GM23338 (cell line): ENCODE measurements at places on chromosomes 2 and 18. TPM values are rescaled to one million over a fixed set of nuclear protein-coding genes. Genes with fewer than 3 reads are reported as not detected.

Gene DCTN1
- total RNA-seq = 131 and 145 TPM in 2 replicates

Gene VWC2L
- not detected in 2 replicates for total RNA-seq

Gene ANKRD62
- not detected in 2 replicates for total RNA-seq

DNA sequence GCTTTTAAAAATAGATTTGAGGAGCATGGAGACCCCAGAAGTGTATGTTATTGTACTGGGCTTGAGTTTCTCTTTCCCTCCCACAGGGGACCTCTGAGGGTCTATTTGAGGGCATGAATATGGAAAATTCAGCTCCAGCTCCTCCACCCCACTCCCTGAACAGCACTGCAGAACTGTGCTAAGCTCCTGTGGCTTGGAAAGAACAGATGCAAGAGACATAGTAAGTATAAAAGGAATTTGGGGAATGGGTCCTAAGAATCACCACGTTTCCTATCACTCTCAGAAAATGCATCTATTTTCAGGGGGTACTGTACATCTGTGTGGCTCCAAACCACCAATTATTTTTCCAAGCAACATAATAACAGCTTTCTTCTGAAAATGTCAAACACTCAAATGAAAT lies 416.1 kb downstream of the ZNF521 start:
- no peak overlapping the region for H3K4me3 ChIP-seq
- DNase-seq = no peak
- peaks cover 10% of the 10 kb centered on the region for H3K4me1 ChIP-seq
- H3K27me3 ChIP-seq = no peaks in the 10 kb centered on the region

- H3K27ac ChIP-seq = no peak overlapping the region
- H3K4me1 ChIP-seq = peaks cover 11% of the 10 kb centered on the region
- DNase-seq = peak; percentile 82
- H3K27me3 ChIP-seq = no peaks in the 10 kb centered on the region
- no peak overlapping the region for H3K4me3 ChIP-seq
- no peaks in the 10 kb centered on the region for H3K36me3 ChIP-seq
Measured at GRCh38 chr2:157497638-157498314, 53.9 kb upstream of the CYTIP start.

DNA sequence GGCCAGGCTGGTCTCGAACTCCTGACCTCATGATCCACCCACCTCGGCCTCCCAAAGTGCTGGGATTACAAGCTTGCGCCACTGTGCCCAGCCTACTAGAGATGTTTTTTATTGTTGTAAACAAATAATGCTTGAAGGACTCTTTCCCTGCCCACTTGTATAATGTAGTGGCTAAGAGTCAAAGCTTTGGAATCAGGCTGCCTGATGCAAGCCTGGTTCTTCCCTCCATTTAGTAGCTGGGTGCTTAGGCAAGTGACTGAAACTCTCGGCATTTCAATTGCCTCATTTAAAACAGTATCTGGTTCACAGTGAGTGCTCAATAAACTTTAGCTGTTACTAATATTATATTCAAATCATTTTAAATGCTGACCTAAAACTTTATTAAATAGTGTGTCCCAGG lies 264.0 kb upstream of the FBXO11 start:
- H3K4me1 ChIP-seq = no peaks in the 10 kb centered on the region
- H3K27ac ChIP-seq = no peak overlapping the region
- H3K36me3 ChIP-seq = no peaks in the 10 kb centered on the region
- no peak for DNase-seq
- H3K27me3 ChIP-seq = no peaks in the 10 kb centered on the region

DNA sequence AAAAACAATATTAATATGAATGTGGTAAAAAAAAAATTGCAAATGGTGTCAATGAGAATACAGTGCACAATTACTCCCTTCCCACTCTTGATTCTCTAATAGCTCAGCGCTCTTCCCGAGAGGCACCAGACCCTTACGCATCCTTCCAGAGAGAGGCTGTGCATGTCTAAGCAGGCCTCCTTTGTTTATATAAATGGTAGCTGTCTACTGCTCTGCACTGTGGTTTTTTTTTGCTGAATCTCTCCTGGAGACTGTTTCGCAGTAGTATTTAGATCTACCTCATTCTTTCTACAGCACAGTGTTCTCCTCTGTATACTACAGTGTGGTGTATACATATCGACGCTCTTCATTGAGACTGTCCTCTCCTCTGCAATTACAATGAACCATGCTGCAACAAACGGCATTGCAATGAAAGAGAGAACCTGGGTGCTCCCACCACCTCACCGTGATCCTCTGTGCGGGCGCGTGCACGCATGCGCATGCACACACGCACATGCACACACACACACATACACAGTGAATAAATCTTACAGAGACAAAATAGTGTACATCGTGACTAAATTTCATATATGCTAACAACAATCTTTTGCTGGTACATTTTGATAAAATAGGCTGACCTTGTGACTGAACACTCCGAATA lies 19.4 kb downstream of the SEPTIN10 start:
- no peaks in the 10 kb centered on the region for H3K36me3 ChIP-seq
- H3K27me3 ChIP-seq = no peaks in the 10 kb centered on the region
- DNase-seq = no peak
- H3K27ac ChIP-seq = no peak overlapping the region

DNA sequence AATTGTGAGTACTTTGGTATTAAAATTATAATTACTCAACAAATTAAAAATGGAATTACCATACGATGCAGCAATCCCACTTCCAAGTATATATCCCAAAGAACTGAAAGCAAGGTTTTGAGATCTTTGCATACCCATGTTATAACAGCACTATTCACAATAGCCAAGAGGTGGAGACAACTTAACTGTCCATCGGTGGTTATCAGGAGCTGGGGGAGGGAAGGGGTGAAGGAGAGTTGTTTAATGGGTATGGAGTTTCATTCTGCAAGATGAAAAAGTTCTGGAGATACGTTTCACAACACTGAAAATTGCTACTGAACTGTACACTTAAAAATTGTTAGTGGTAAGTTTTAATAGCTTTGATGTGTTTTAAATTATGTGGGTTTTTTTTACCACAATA lies 25.7 kb downstream of the RAB10 start:
- no peak for DNase-seq
- no peak overlapping the region for H3K27ac ChIP-seq
- no peaks in the 10 kb centered on the region; the same call in 1 of the 2 replicates for H3K4me1 ChIP-seq
- no peak overlapping the region for H3K4me3 ChIP-seq
- no peaks in the 10 kb centered on the region for H3K27me3 ChIP-seq
- 0 out of 2 replicates have a peak, but pooled peaks cover 4% of the 10 kb centered on the region for H3K36me3 ChIP-seq

- H3K27ac ChIP-seq = no peak overlapping the region
- H3K4me3 ChIP-seq = no peak overlapping the region
Measured at GRCh38 chr2:240369801-240370585, 65.5 kb upstream of the GPC1 start.

- DNase-seq = no peak
- H3K4me3 ChIP-seq = no peak overlapping the region
- no peaks in the 10 kb centered on the region for H3K4me1 ChIP-seq
- H3K27ac ChIP-seq = no peak overlapping the region
- H3K27me3 ChIP-seq = no peaks in the 10 kb centered on the region
Measured at GRCh38 chr2:53913721-53914120, 54.0 kb upstream of the GPR75 start.

DNA sequence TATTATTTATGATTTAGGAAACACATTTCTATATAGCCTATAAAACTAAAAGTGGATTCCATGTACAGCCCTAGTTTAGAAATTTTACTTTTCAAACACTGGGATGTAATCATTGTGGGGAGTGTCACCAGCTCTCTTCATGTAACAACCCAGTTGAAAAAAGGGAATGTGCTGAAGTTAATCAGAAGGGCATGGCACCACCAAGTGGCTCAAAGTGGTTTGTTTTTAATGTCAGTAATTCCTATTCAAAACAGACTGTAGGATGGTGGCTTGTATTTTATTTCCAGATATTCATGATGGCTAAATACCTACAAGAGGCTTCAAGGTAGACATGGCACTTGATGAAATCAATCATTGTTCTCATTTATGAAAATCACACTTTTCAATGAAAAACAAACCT lies 58.1 kb upstream of the TMEM182 start:
- no peak overlapping the region for H3K27ac ChIP-seq
- no peaks in the 10 kb centered on the region for H3K36me3 ChIP-seq
- no peak overlapping the region for H3K4me3 ChIP-seq
- DNase-seq = peak; percentile 60
- no peaks in the 10 kb centered on the region for H3K27me3 ChIP-seq

DNA sequence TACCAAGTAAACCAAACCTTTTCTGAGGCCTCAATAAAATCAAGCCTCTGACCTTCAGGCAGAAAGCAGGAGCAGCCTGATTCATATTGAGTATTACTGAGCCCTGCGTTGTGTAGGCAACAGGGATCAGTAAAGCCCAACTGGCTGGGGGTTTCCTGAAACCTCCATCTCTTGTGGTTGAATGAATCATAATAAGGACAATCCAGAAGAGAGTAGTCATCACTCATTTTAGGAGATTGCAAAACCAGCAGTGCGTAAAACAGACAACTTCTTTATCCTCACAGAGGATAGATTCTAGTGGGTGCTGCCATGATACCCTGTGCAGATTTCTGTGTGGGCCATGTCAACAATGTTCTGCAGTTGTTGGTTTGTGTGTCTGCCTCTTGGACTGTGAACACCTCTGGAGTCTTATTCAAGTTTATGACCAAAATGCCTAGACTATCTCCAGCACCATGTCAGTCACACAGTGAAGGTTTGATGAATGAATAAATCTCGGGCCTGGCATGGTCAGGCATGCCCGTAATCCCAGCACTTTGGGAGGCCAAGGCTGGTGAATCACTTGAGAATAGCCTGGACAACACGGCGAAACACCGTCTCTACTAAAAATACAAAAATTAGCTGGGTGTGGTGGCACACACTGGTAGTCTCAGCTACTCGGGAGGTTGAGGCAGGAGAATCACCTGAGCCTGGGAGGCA lies 51.8 kb upstream of the RAB27B start:
- no peaks in the 10 kb centered on the region for H3K36me3 ChIP-seq
- DNase-seq = no peak
- H3K4me1 ChIP-seq = no peaks in the 10 kb centered on the region
- no peaks in the 10 kb centered on the region for H3K27me3 ChIP-seq

DNA sequence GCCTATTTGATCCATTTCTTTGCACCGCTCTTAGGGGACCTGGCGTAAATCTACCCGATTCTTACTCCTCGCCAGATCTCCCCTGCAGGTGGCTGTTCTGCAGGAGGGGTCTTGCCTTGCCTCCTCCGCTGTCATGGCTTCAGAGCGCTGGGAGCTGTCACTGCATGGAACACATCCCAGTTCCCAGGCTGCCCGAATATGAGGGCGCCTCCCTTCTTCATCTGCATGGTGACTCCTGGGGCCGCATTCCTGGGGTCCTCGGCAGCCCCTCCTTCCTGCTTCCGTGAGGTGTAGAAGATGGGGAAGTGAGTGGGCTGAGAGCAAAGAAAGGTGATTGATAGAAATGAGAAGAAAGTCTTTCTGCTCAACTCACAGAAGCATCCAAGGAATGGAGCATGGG lies 27.3 kb upstream of the COPS8 start:
- no peaks in the 10 kb centered on the region for H3K36me3 ChIP-seq
- no peaks in the 10 kb centered on the region for H3K4me1 ChIP-seq
- no peak overlapping the region for H3K4me3 ChIP-seq

GRCh38 chr2:25256488-25256875 lies 85.2 kb downstream of the DNMT3A start:
- no peak for DNase-seq
- H3K4me3 ChIP-seq = no peak overlapping the region
- H3K36me3 ChIP-seq = no peaks in the 10 kb centered on the region
- H3K27ac ChIP-seq = no peak overlapping the region
- H3K27me3 ChIP-seq = no peaks in the 10 kb centered on the region

GRCh38 chr2:47437287-47437686 lies 34.3 kb downstream of the MSH2 start:
- H3K4me3 ChIP-seq = no peak overlapping the region
- DNase-seq = peak; percentile 31
- no peaks in the 10 kb centered on the region for H3K27me3 ChIP-seq
- H3K36me3 ChIP-seq = peaks cover 40% of the 10 kb centered on the region
- peak overlapping the region; percentile 74; the same call in 1 of the 2 replicates for H3K27ac ChIP-seq
- H3K4me1 ChIP-seq = no peaks in the 10 kb centered on the region

- H3K36me3 ChIP-seq = no peaks in the 10 kb centered on the region; the same call in 1 of the 2 replicates
- peak overlapping the region; percentile 81 for H3K4me3 ChIP-seq
- H3K27me3 ChIP-seq = no peaks in the 10 kb centered on the region
- no peak for DNase-seq
Measured at GRCh38 chr18:35289293-35289692, 736 bp downstream of the ZSCAN30 start.

- H3K27me3 ChIP-seq = no peaks in the 10 kb centered on the region
- no peaks in the 10 kb centered on the region for H3K36me3 ChIP-seq
- no peak for DNase-seq
- H3K27ac ChIP-seq = no peak overlapping the region
- H3K4me3 ChIP-seq = no peak overlapping the region
- H3K4me1 ChIP-seq = no peaks in the 10 kb centered on the region
Measured at GRCh38 chr2:206700156-206700555, 18.0 kb downstream of the DYTN start.

DNA sequence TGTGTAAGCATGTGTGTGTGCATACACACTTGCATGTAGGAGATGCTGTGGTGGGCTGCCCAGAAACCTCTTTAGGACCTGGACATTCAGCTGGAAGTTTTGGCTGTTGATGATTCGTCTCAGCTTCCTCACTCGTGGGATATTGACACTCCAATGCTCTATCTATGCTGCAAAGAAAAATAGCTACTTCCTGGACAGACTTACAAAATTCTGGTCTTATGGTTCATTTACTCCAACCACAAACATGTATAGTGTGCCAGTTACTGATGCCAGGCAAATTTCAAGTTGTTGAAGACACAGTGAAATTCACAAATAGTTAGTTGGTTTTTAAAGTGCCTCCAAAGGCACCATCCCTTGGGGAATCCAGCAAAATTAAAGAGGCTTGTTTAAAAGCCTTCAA lies 882.6 kb downstream of the CPS1 start:
- H3K4me3 ChIP-seq = no peak overlapping the region
- peaks cover 8% of the 10 kb centered on the region; the same call in 1 of the 2 replicates for H3K4me1 ChIP-seq
- no peak for DNase-seq
- no peaks in the 10 kb centered on the region for H3K36me3 ChIP-seq
- H3K27ac ChIP-seq = no peak overlapping the region

DNA sequence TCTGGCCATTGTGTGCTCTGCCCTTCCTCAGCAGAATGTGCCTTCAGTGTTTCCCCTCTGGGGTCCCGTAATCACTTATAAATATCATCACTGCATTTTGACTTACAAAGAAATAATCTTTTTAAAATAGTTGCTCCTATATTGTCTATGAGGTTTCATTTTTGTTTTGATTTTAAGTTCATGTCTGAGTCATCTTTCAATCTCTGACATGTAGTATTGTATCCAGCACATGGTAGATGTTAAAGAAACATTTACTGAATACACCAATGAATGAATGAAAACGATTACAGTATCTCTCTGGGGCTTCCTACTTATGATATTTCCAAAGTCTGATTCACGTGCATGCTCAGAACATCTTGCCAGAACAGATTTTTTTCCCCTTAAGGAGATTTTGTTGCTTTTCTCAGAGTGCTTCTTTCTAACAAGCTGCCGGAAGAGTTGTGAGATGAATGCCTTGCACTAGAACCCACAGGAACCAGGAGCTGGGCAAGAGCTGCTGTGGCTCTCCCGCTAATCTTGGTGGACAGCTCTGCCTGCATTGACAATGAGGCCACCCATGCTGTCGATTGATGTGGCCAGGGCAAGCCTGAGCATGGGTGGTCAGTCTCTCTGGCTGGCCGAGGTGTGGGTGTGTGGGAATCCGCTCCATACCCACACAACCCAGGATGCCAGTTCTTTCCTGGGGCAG lies 199.4 kb downstream of the CYRIA start:
- H3K4me3 ChIP-seq = no peak overlapping the region
- no peaks in the 10 kb centered on the region for H3K36me3 ChIP-seq
- no peak overlapping the region for H3K27ac ChIP-seq
- peaks cover 6% of the 10 kb centered on the region; the same call in 1 of the 2 replicates for H3K4me1 ChIP-seq
- DNase-seq = no peak
- H3K27me3 ChIP-seq = no peaks in the 10 kb centered on the region
